A549 treated with dexamethasone at 1 μM for 4 hours (cell line): ENCODE measurements at places on chromosomes 6 and 20. TPM values are rescaled to one million over a fixed set of nuclear protein-coding genes. Genes with fewer than 3 reads are reported as not detected.

Gene C6orf141
- total RNA-seq: 6.3 to 8.8 TPM (median 7.4 TPM) in 5 replicates

Gene POPDC3
- 21.5 to 24.5 TPM (median 23.6 TPM) in 5 replicates for total RNA-seq

Gene TCP11
- total RNA-seq: not detected in 5 replicates

Gene SYNJ2
- 42.0 to 46.4 TPM (median 44.5 TPM) in 5 replicates for total RNA-seq

Gene PLN
- total RNA-seq: not detected in 5 replicates

Gene PACRG
- total RNA-seq: 0.32 TPM in 1 of 5 replicates, not detected in the others
